ENCODE measurements at places on chromosomes 2 and 18. TPM values are rescaled to one million over a fixed set of nuclear protein-coding genes. Genes with fewer than 3 reads are reported as not detected.

DNA sequence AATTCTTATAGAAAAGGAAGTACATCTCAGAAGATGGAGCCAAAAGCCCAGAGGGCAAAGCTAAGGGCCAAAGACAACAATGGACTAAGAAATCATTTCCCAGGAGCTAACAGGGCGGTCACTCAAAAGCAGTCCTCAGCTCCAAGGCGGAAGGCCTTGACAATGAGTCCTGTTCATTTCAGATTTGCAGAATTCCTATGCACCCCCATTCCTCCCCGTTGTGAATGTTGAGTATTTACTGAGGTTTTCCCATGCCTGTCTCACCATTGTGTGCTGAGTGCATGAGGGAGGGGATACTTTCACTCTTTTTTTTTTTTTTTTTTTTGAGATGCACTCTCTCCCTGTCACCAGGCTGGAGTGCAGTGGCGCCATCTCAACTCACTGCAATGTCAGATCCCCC, 18.8 kb upstream of the DTNB start:
- H3K4me3 ChIP-seq, result no peak overlapping the region
- no peak overlapping the region for H3K27ac ChIP-seq
- no peaks in the 10 kb centered on the region for H3K4me1 ChIP-seq
- no peak for DNase-seq

- H3K27me3 ChIP-seq, result no peaks in the 10 kb centered on the region
- no peaks in the 10 kb centered on the region for H3K36me3 ChIP-seq
- no peak for DNase-seq
- H3K4me3 ChIP-seq, result no peak overlapping the region
- no peaks in the 10 kb centered on the region for H3K4me1 ChIP-seq
Observed at GRCh38 chr2:60486067-60486466, 67.4 kb downstream of the BCL11A start.

Gene CRYBA2
- total RNA-seq, result not detected

GRCh38 chr2:72674982-72675915, 150.6 kb downstream of the EXOC6B start:
- H3K27me3 ChIP-seq, result no peaks in the 10 kb centered on the region
- no peak overlapping the region for H3K27ac ChIP-seq
- no peak overlapping the region for H3K4me3 ChIP-seq

DNA sequence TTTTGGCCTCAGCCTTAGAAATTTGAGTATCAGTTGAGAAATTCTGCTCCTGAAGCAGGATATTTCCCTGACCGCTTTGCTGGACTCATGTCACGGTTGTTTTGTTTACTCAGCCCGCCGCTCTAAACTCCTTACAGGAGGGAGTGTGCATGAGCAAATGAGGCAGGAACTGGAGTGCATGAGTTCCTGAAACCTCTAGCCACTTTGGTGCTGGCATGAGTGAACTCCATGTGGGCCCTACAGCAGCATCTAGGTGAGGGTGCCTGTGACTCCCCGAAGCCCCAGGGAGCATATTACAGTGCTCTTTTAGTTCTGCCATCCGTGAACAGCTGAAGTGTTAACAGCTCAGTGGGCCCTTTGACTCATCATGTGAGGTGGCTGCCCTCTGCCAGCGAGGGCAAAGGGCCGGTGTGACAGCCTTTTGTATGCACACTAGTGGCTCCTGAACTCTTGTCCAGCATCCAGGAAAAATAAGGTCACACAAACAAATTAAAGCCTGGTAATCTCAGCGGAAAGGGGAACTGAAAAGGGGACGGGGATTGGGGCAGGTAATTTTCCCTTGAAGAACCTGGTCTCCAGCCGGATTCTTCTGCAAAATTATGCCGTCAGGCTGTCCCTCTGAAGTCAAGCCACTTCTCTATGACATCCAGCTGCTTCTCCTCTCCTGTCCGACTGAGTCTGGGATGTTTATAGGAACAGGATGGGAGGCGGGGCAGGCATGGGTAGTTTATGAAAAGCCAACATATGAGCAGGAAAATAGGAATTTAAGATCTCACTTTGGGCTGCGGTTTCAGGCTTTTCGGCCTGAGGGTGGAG, 1668.7 kb downstream of the SUCLG1 start:
- H3K4me3 ChIP-seq, result no peak overlapping the region
- H3K4me1 ChIP-seq, result no peaks in the 10 kb centered on the region
- no peaks in the 10 kb centered on the region for H3K27me3 ChIP-seq
- no peak for DNase-seq

- H3K4me3 ChIP-seq, result no peak overlapping the region
- no peaks in the 10 kb centered on the region for H3K4me1 ChIP-seq
- no peaks in the 10 kb centered on the region for H3K36me3 ChIP-seq
- no peak for DNase-seq
- H3K27ac ChIP-seq, result no peak overlapping the region
- H3K27me3 ChIP-seq, result no peaks in the 10 kb centered on the region
Observed at GRCh38 chr2:19754907-19755306, 146.9 kb downstream of the TTC32 start.

Gene NEUROD1
- total RNA-seq, result not detected

DNA sequence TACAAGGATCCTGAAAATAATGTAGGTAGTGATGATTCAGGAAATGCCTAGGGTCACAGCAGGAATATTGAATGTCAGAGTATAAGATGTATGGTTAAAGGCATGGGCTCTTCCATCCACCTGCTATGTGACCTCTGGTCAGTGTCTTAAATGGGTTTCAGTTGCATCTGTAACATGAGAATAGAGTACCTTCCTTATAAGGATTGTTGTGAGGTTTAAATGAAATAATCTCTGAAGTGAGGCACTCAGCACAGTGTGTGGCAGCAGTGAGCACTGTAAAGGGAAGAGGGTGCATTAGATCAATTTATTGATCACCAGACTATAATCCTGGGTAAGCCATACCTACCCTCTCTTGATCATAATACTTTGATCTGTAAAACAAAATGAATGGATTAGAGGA, 319.1 kb downstream of the SLC4A3 start:
- no peak overlapping the region for H3K4me3 ChIP-seq
- H3K36me3 ChIP-seq, result no peaks in the 10 kb centered on the region
- DNase-seq, result no peak
- H3K27ac ChIP-seq, result no peak overlapping the region
- H3K27me3 ChIP-seq, result no peaks in the 10 kb centered on the region

Gene MYOM1
- 1.2 TPM for total RNA-seq

DNA sequence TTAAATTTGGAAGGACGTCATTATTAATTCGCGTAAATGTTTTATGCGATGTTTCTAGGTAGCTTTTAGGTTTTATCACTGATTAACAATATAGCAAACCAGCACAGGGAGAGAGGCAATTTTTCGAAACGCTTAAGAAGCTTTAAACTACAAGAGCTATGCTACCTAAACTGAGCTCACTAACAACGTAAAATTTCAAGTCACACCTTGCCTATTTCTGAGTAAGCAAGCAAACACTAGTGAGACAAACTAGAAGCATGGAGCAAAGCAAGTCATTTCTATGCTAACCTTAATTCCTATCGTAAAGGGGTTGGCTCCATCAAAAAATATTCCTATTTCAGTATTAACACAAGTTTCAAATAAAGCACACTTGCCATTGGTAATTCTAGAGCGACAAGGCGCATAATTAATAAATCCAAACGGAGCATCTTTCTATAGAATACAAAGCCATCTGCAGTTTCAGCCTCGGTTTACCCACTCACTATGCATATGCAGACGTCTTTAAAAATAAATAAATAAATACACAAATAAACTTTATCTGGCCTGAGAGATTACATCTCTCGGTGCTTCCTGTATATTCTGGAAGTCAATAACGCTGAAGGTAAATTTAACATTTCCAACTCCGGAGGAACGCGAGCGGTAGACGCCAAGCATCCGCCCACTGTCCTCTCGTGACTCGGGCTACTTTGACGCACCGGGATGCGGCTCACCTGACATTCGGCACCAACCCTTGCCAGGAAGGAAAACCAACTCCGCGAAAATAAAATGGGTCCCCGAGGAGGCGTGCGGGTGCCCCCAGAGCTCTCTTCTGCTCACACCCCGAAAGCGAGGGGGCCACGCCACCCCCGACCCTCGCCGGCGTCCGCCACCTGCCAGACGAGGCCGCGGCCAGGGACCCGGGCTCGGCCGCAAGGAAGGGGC, 947 bp downstream of the ITSN2 start:
- H3K27me3 ChIP-seq, result no peaks in the 10 kb centered on the region
- DNase-seq, result peak; percentile 40
- peaks cover 34% of the 10 kb centered on the region for H3K4me1 ChIP-seq
- H3K4me3 ChIP-seq, result peak overlapping the region; percentile 88

GRCh38 chr2:62180975-62181374, 14.9 kb upstream of the B3GNT2 start:
- H3K27me3 ChIP-seq, result no peaks in the 10 kb centered on the region
- no peaks in the 10 kb centered on the region for H3K4me1 ChIP-seq
- DNase-seq, result no peak
- no peaks in the 10 kb centered on the region for H3K36me3 ChIP-seq
- H3K4me3 ChIP-seq, result no peak overlapping the region

DNA sequence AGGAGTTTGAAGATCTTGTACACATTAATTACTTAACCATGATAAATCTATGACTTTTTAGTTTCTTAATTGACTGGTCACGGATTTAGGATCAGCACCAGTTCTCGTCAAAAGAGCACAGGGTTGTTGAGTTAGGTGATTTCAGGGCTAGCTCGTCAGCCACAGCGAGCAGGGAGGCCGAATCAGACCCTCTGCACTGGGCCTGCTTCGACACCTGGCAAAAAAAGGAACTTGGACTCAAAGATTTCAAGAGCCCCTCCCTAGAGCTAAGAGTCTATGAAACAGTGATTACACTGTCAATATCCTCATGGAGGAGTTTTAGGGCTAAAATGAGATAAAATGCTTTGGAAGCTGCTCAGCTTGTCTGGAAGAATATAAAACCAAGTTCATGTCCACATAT, 4.6 kb upstream of the SERTAD2 start:
- H3K4me1 ChIP-seq, result peaks cover 24% of the 10 kb centered on the region
- H3K4me3 ChIP-seq, result no peak overlapping the region
- H3K27me3 ChIP-seq, result no peaks in the 10 kb centered on the region
- H3K27ac ChIP-seq, result no peak overlapping the region

DNA sequence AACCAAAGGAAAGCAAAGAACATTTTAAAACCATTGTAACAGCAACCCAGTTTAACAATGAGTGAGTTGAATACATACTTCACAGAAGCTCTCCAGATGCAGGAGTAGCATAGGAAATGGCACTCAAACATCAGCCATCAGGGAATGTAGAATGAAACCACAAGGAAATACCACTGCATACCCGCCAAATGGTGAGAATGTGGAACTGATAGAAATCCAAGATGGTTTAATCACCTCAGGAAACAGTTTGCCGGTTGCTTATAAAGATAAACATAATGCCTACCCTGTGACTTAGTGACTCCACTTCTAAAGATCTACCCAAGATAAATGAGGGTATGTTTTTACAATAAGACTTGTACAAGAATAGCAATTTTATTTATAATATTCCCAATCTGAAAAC, 132.0 kb downstream of the GALNT1 start:
- no peaks in the 10 kb centered on the region for H3K4me1 ChIP-seq
- no peaks in the 10 kb centered on the region for H3K36me3 ChIP-seq
- H3K4me3 ChIP-seq, result no peak overlapping the region

Gene MRO
- total RNA-seq, result 0.18 TPM

Gene GULP1
- total RNA-seq, result not detected

GRCh38 chr2:168740788-168741187, 61.6 kb upstream of the NOSTRIN start:
- no peak for DNase-seq
- no peaks in the 10 kb centered on the region for H3K4me1 ChIP-seq
- no peak overlapping the region for H3K27ac ChIP-seq
- no peaks in the 10 kb centered on the region for H3K27me3 ChIP-seq
- H3K36me3 ChIP-seq, result no peaks in the 10 kb centered on the region

Gene ANKAR
- total RNA-seq, result 3.2 TPM

Gene FLACC1
- 1.8 TPM for total RNA-seq

GRCh38 chr2:123715467-123715982, 309.6 kb upstream of the CNTNAP5 start:
- no peaks in the 10 kb centered on the region for H3K4me1 ChIP-seq
- H3K4me3 ChIP-seq, result no peak overlapping the region
- H3K27me3 ChIP-seq, result no peaks in the 10 kb centered on the region
- DNase-seq, result no peak

Gene ANKRD30B
- total RNA-seq, result not detected

GRCh38 chr2:162839419-162839818, 852 bp upstream of the KCNH7 start:
- H3K27me3 ChIP-seq, result no peaks in the 10 kb centered on the region
- no peaks in the 10 kb centered on the region for H3K36me3 ChIP-seq
- H3K27ac ChIP-seq, result no peak overlapping the region

- no peaks in the 10 kb centered on the region for H3K27me3 ChIP-seq
- H3K36me3 ChIP-seq, result no peaks in the 10 kb centered on the region
- H3K27ac ChIP-seq, result no peak overlapping the region
- no peak for DNase-seq
- no peak overlapping the region for H3K4me3 ChIP-seq
Observed at GRCh38 chr2:157319795-157320194, 5.8 kb downstream of the ERMN start.

Gene SERPINB3
- not detected for total RNA-seq

GRCh38 chr2:152682663-152683062, 34.6 kb downstream of the PRPF40A start:
- H3K4me1 ChIP-seq, result no peaks in the 10 kb centered on the region
- H3K27ac ChIP-seq, result no peak overlapping the region
- no peaks in the 10 kb centered on the region for H3K27me3 ChIP-seq
- DNase-seq, result no peak
- H3K4me3 ChIP-seq, result no peak overlapping the region

Gene NT5DC4
- total RNA-seq, result not detected
